ENCODE measurements at places on chromosomes 11 and 22. TPM values are rescaled to one million over a fixed set of nuclear protein-coding genes. Genes with fewer than 3 reads are reported as not detected.

Gene OR6A2
- total RNA-seq, result not detected

- DNase-seq, result no peak
These were observed 21.4 kb upstream of the TUB start for GRCh38 chr11:8059571-8060011.

- DNase-seq, result no peak
These were observed 32.3 kb downstream of the MIAT start for GRCh38 chr22:26689513-26690301.

Gene MYO7A
- total RNA-seq, result 0.75 TPM

DNA sequence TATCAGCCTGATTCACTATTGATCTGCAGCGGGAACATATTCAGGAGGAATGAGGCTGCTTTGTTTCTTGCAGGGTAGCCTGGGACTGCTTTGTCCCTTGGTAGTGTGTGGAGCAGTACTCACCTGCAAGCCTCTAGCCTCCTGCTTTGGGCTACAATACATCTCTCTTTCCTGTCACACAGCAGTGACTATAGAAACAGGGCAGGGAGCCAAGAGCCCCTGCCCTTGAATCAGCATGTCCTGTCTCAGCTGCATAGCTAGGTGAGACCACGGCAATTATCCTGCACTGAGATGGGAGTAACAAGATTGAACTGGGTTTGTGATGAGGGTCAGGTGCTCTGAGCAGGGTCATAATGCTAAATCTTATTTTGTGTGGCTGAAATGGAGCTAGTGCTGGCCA, 191.9 kb downstream of the NELL1 start:
- DNase-seq, result no peak

- DNase-seq, result peak; percentile 72
These were observed 680.3 kb downstream of the NTM start for GRCh38 chr11:132050577-132051165.

DNA sequence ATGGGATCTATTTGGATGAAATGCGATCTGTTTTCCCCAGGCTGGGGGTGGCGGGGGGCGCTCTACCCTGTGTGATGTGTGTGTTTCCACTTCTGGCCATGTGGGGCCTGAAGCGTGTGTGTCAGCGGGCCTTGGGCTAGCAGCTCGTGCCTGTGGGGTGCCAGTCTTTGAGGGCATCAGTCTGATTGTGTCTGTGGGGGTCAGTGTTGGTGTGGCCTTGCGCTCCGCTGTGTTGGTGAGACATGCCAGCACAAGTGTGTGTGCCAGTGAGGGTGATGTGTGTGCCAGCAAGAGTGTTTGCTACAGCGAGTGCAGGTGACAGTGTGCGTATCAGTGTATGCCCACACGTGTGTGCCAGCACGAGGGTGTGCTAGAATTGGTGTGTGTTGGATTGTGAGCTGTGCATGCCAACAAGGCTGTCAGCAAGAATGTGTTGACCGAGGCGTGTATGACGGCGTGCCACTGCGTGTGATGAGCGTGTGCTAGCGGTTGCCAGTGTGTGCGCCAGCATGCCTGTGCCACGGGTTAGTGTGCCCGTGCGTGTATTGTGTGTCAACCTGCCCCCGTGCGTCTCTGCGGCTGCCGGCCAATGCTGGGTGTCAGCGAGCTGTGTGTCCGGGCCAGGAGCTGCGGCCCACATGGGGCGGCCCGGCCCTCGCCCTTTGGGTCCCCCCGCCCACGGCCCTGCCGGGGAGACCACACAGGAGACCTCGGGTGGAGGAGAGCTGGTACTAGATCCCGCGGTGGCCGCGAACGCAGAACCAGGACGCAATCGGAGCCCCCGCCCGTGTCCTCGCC, 519 bp downstream of the ARRB1 start:
- DNase-seq, result no peak

Gene RASSF10
- not detected for total RNA-seq

DNA sequence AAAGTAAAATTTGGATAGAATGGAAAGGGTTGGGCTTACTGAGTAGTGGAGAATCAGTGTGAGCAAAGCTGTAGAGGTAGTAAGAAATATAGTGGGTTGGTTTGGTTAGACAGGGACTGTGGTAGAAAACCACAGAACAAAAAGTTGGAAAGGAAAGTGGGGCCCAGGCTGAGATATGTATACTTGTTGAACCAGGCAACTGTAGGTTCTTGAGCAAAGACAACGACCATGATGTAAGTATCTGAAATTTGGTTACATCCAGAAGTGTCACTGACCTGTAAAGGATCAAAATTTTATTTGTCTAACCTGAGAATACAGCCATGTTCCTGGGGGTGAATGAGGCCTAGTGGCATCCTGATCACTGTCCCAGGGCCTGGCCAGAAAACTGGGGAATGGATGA, 114.1 kb downstream of the STIM1 start:
- no peak for DNase-seq

Data from LHCN-M2 (cell line).